Astrocyte (in vitro differentiated cells and primary cell): ENCODE measurements at places on chromosomes 16 and 17. TPM values are rescaled to one million over a fixed set of nuclear protein-coding genes. Genes with fewer than 3 reads are reported as not detected.

GRCh38 chr17:28702026-28702751, 9.5 kb downstream of the PROCA1 start:
- no peaks in the 10 kb centered on the region for H3K27me3 ChIP-seq
- no peaks in the 10 kb centered on the region for H3K4me1 ChIP-seq
- H3K4me3 ChIP-seq = no peak overlapping the region

DNA sequence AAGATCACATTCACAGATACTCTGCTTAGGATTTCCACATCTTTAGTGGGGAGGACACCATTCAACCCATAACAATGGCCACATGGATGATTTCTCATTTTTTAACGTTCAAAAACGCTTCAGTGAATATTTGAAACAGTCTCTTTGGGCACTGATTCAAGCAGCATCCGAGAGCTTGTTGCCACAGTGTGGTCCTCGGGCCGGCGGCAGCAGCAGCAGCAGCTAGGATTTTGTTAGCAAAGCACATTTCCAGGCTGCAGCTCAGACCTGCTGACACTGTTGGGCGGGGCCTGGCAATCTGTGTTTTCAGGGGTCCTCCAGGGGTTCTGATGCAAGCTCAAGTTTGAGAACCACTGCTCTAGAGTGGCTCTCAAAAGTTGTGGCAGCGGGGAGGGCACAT, 27.9 kb upstream of the CMIP start:
- no peak overlapping the region for H3K4me3 ChIP-seq
- H3K27ac ChIP-seq = no peak overlapping the region
- H3K36me3 ChIP-seq = no peaks in the 10 kb centered on the region
- peaks cover 2% of the 10 kb centered on the region for H3K4me1 ChIP-seq

SLC4A1 gene
- not detected in 2 replicates for total RNA-seq

DNA sequence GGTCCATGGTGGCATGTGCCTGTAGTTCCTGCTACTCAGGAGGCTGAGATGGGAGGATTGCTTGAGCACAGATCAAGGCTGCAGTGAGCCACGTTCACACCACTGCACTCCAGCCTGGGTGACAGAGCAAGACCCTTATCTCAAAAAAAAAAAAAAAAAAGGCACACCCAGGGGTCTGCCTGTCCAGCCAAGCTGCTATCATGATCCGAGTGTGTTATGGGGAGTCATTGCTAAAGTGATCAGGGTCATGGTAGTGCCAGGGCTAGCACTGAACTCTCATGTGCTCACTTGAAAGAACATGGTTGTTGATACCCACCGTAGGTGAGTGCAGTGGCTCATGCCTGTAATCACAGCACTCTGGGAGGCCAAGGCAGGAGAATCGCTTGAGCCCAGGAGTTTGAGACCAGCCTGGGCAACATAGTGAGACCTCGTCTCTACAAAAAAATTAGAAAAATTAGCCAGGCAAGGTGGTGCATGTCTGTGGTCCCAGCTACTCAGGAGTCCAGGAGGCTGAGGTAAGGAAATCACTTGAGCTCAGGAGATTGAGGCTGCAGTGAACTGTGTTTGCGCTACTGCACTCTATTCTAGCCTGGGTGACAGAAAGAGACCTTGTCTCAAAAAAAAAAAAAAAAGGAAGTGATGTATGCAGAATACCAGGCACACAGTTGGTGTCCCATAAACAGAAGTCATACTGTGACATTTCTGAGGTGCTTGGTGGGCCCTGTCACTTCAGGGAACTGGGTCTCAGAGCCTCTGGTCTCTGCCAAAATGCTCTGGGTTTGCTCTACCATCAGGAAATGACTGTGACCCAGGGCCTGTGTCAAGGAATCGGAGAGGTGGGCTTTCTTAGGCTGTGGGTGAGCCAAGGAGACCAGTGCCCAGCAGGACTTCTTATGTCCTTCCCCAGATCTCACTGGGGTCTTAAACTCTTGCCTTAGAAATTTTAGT, 2.2 kb downstream of the PRM1 start:
- no peaks in the 10 kb centered on the region for H3K36me3 ChIP-seq
- H3K27me3 ChIP-seq = peaks cover 8% of the 10 kb centered on the region
- no peak for DNase-seq
- H3K4me3 ChIP-seq = no peak overlapping the region

- DNase-seq = no peak
- H3K27me3 ChIP-seq = no peaks in the 10 kb centered on the region
- H3K36me3 ChIP-seq = no peaks in the 10 kb centered on the region
- H3K4me1 ChIP-seq = peaks cover 2% of the 10 kb centered on the region
Observed at GRCh38 chr17:27402943-27403342, 53.3 kb upstream of the KSR1 start.

DNA sequence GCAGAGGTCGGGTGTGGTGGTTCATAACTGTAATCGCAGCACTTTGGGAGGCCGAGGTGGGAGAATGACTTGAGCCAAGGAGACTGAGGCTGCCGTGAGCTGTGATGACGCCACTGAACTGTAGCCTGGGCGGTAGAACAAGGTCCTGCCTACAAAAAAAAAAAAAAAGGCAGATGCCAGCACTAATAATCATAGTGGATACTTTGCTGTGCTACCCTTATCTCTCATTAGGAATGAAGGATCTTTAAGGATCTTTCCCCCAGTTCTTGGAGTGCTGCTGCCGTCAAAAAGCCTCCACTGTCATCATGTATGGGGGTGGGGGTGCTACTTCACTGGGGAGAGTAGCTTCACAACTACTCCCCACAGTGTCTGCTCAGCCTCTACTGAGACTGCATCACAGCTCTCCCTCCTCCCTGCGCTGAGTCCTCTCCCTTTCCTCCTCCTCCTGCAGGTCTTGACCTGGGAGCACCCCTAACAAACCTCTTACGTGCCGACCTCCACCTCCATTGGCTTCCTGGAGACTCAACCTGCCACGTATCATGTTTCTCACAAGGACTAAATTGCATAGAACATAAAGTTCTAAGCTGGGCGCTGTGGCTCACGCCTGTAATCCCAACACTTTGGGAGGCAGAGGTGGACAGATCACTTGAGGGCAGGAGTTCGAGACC, 24.4 kb upstream of the ST6GALNAC1 start:
- no peak overlapping the region for H3K27ac ChIP-seq
- H3K27me3 ChIP-seq = peaks cover 5% of the 10 kb centered on the region
- no peak for DNase-seq
- H3K4me3 ChIP-seq = no peak overlapping the region

DNA sequence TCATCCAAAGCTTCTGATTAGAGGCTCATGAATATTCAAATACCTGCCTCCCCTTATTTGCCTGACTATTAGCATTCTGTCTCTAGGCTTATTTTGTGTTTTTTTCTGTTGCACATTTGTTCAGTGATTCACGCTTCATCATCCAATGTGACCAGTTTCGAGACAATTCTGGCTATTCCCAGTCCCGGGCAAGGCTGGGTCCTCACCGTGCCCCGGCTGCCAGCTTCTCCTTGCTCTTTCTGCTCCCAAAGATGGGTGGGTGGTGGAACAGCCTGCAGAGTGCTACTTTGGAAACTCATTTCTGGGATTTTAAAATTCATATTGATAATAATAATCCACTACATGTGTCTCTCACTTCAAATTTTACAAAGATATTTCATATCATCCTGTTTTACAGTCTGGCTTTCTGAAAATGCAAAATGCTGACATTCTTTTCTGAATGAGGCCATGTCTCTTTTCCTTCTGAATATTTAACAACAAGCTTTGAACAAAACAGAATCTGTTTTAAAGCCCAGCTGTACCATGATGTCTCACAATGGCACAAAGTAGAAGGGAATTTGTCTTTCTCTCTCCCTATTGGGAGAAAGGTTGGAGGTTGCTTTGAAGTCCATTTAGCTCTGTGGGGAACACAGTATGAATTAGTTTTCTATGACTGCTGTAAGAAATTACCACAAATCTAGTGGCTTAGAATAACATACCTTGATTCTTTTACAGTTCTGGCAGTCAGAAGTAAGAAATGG, 116.9 kb upstream of the CDH13 start:
- H3K27ac ChIP-seq = no peak overlapping the region
- no peaks in the 10 kb centered on the region for H3K36me3 ChIP-seq
- no peaks in the 10 kb centered on the region for H3K27me3 ChIP-seq
- no peak overlapping the region for H3K4me3 ChIP-seq
- DNase-seq = peak; percentile 6
- H3K4me1 ChIP-seq = peaks cover 11% of the 10 kb centered on the region

C17orf50 gene
- total RNA-seq = not detected in 2 replicates

DNA sequence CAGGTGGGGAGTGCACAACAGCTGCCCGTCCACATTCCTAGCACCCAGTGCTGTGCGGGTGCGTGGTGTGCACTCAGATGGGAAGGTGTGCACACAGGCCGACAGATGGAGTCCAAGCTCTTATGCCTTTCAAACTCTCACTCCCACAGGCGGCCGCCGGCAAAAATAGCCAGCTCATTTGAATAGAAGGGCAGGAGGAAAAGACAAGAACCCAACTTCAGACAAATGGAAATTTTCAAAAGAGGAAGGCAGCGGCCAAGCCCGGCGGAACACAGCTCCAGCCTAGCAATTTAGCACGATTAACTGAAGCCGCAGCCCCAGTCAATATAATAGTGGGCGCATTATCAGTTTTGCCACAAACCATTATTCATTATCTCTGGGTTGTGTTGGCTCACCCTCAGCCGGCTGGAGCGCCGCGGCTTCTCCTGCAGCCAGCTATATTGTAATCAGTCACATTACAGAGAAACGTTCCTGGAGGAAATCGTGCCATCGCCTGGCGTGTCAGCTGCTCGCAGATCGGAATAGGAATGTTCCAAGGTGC, 103.9 kb upstream of the SEC14L1 start:
- H3K4me1 ChIP-seq = no peaks in the 10 kb centered on the region
- H3K27me3 ChIP-seq = peaks cover 7% of the 10 kb centered on the region
- DNase-seq = peak; percentile 53
- H3K36me3 ChIP-seq = no peaks in the 10 kb centered on the region

DNA sequence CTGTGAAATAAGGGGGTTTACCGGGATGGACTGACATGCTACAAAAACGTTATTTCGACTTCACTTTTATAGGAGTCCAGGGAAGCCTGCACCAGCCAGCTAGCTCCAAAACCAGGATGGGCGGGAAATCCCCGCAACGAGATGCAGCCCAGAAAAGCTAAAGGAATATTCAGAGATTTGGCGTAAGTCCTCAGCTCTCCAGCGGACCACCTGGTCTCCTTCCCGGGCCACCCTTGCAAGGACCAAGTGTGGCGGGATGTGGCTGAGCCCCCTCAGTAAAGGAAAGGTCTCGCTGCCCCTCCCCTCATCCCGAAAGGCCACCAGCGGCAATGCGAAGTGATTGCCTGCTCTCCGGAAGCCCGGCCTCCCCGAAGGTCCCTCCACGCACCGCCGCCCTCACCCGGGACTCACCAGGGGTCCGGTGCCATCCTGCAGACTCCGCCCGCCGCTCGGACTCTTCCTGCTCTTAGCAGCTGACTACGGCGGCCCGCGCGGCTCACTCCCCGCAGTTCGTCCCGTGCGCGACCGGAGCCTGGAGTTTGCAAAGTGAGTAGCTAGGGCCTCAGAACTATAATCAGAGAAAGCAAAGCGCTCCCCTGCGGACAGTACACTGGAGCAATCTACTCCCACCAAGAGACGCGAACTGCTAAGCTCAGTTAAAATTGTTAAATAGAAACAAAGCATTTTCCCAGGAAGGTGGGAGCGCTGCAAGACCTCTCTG, at the start of gene STX8:
Gene STX8 (minus strand): TSS at position 440 of the 721 bp plus-strand sequence. CDS start 12 bp downstream, at position 428.
- DNase-seq = peak; percentile 84
- H3K4me3 ChIP-seq = peak within 1 kb of the TSS; percentile 94
- no peaks in the 10 kb centered on the region for H3K36me3 ChIP-seq
- H3K4me1 ChIP-seq = peaks cover 9% of the 10 kb centered on the region
- H3K27me3 ChIP-seq = no peaks in the 10 kb centered on the region

GRCh38 chr16:62760398-62760797, 724.2 kb upstream of the CDH8 start:
- no peaks in the 10 kb centered on the region for H3K4me1 ChIP-seq
- H3K36me3 ChIP-seq = no peaks in the 10 kb centered on the region
- DNase-seq = no peak
- no peak overlapping the region for H3K4me3 ChIP-seq
- H3K27me3 ChIP-seq = no peaks in the 10 kb centered on the region

SEPTIN1 gene
- 0.48 and 0.96 TPM in 2 replicates for total RNA-seq

ZFHX3 gene
- 18.0 and 19.7 TPM in 2 replicates for total RNA-seq

GRCh38 chr17:43175213-43176118, 4.5 kb downstream of the NBR1 start:
- H3K27me3 ChIP-seq = no peaks in the 10 kb centered on the region
- peak overlapping the region; percentile 57 for H3K27ac ChIP-seq
- peaks cover 23% of the 10 kb centered on the region for H3K4me1 ChIP-seq
- peak; percentile 76 for DNase-seq
- H3K4me3 ChIP-seq = no peak overlapping the region
